Right lung (tissue), 10 donors: ENCODE measurements at places on chromosomes 12 and 14. TPM values are rescaled to one million over a fixed set of nuclear protein-coding genes. Genes with fewer than 3 reads are reported as not detected.

GRCh38 chr12:15274561-15274967 lies 47.7 kb upstream of the PTPRO start:
- no peak for DNase-seq

DNA sequence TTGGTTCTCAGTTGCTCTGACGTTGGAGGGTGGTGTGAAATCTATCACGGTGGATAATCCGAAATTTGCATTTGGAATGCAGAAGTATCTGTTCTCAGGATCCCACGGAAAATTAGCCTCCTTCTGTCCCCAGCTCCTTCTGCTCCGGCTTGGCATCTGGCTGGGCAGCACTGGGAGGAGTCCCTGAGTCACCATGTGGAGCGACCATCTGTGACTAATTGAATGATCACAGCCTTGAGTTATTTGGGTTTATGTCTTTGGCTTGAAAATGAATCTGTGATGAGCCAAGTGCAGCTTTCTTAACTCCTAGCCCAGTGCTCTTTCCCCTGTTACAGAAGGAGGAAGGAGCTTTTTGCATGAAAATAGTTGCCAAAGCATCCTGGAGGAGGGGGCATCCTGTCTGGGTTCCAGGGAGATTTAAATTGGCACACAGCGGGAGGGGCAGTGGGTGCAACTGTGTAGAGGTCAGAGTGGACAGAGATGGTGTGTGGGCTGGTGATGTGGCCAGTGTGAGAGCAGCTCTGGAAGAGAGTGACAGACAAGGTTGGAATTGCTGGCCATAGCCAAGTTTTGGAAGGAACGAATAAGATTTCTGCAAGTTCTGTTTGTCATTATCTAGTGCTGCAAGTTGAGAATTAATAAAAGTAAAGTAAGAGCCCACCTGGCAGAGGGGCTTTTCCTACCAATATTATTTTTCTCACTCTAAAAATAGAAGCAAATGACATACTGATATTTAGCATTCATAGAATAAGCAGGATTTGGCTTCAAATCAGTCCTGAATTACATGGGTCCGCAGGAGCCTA lies 74.4 kb downstream of the SLC24A4 start:
- DNase-seq = no peak

ZFHX2 gene
- 5.0 TPM for polyA plus RNA-seq

DNA sequence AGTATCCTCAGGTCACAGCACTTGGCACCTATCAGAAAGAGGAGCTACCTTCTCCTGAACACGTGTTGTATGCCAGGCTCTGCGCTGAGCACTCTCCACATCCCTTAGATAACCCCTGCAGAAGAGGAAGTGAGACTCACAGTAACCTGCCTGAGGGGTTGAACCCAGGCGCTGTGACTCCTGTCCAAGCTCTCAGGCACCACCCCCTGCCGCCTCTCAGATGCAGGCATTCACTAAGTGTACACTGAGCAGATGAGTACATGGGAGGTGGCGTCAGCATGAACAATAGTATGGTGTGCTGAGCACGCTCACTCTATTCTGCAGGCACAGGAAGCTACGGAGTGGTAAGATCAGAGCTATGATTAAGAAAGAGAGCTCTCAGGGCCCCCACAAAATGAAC lies 21.0 kb upstream of the RIC8B start:
- no peak for DNase-seq

DNA sequence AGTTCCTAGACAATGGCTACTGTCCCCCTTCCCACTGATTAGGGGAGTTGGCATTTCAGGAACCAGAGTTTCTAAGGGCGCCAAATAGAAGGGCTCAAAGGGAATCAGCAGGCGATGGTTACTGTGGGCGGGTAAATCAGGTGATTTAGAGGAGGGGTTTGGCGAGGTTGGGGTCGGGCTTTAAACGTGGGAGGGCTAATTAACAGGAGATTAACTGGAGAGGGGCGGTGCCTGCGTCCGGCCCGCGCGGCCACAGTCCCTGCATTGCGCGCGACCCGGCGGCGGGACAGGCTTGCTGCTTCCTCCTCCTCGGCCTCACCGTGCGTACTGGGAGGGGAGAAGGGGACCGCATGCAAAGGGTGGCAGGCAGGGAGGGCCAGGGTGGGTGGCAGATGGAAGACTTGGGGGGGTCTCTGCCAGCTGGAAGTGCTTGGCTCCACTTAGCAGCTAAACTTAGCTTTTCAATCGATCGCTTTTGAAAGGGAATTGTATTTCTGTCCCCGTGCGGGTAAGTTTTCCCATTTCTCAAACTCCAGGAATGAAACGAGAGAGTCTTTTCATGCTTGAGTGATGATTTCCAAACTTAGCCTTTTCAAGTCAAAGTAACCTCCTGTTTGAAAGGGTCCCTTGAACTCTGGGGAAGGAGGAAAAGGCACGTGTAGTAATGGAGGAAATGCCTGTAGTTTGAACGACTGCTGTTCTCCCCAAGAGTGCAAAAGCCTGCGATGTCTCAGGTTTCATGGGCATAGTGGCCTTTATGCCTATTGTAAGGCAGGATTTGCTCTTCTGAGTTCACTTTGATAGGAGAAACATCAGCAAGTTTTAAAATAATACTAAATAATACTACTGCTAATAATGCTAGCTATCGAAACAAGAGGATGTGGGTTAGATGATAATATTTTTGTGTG lies at the start of gene MGST1:
TSS of gene MGST1 (plus strand) at position 255 of the 908 bp plus-strand sequence. CDS start 6,608 bp downstream, outside the sequence.
- DNase-seq = peak; percentile 48

CFAP73 gene
- 3.6 TPM for polyA plus RNA-seq

DNA sequence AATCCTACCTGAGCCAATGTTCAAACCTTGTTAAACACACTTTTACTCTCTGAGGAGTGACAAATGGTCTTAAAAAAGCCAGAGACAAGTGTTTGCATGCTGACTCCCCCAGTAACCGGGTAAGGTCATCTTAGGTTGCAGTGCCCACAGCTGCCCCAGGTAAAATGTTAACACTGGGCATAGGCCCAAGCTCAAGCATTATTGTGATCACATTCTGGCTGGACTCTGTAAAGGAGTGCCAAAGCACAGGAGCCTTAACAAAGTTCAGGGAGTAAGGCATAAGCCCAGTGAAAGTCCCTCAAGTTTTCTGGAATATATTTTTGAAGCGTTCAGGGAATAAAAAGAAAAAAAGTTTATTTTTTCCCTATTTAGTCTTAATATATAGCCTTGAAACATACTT lies 8.6 kb downstream of the EDDM3A start:
- no peak for DNase-seq
